ENCODE measurements at places on chromosomes 13 and 19.

- no peak for DNase-seq
Observed at GRCh38 chr13:63629591-63629990, 2213.9 kb upstream of the PCDH20 start.

- no peak for DNase-seq
Observed at GRCh38 chr19:18788529-18789421, 2.3 kb downstream of the COMP start.

DNA sequence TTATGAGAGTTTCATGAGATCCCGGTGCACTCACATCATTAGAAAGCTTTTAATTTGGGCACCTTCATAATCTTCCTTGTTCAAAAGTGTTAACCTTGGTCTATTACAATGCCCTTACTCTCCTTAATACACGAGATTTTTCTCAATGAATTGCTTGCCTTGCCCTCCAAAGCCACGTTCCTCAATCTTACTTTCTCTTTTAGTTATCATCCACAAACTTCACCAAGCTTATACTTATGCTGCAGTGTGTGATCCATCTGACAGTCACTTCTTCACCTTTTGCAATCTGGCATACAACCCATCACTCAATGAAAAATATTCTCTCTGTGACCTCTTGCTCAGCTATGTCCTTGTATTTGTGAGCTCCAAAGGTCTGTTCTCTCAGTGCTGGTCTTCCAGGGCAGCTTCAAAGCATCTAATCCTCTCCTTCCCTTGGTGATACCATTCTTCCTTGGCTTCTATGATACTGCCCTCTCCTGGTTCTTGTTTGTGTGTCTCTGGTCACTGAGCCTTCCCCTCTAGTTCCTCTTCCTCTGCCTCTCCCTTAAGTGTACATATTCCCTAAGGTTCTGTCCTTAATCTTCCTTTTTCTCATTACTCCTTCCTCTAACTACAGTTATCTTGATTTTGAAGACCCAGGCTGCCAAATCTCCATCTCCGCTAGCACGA, 202.2 kb upstream of the STARD13 start:
- DNase-seq: no peak

DNA sequence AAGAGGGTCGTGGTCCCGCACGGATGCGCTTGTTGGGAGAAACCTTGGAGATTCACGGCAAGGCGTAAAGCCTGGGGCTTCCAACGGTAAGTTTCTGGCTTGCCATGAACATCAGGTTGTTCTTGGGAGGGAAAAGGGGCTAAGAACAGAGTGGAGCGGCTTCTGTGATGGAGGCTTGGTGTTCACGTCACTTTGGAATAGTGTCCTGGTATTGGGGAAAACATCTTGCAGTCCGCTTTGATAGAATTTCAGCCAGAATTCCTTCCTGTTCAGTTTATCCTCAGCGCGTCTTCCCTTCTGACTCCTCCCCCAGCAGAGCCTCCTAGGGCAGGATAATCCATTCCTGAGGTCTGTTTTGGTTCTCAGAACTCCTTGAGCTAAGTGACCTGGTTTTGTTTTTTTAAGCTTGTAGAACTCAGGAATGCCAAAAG, 2.0 kb downstream of the KCTD15 start:
- DNase-seq: no peak

GRCh38 chr13:42229287-42229686, 42.7 kb upstream of the AKAP11 start:
- no peak for DNase-seq

- no peak for DNase-seq
Observed at GRCh38 chr19:56707821-56708220, 36.3 kb upstream of the ZNF835 start.

- no peak for DNase-seq
Observed at GRCh38 chr19:7746903-7747884, at the start of gene CD209. TSS of gene CD209 (minus strand) at chr19:7747534. CDS start at chr19:7747511, 23 bp downstream.

- DNase-seq: no peak
Observed at GRCh38 chr13:110957931-110958330, 43.1 kb upstream of the ANKRD10 start.

- peak; percentile 52 for DNase-seq
Observed at GRCh38 chr13:63625869-63626268, 2210.2 kb upstream of the PCDH20 start.

- DNase-seq: peak; percentile 40
Observed at GRCh38 chr13:112983428-112984196, 14.6 kb downstream of the MCF2L start.

GRCh38 chr13:97934590-97934989, 18.9 kb upstream of the IPO5 start:
- DNase-seq: no peak

- peak; percentile 82 for DNase-seq
Observed at GRCh38 chr19:1942078-1942933, 1.3 kb downstream of the CSNK1G2 start.

- DNase-seq: no peak
Observed at GRCh38 chr13:114002771-114003321, 29.0 kb upstream of the C13orf46 start.

DNA sequence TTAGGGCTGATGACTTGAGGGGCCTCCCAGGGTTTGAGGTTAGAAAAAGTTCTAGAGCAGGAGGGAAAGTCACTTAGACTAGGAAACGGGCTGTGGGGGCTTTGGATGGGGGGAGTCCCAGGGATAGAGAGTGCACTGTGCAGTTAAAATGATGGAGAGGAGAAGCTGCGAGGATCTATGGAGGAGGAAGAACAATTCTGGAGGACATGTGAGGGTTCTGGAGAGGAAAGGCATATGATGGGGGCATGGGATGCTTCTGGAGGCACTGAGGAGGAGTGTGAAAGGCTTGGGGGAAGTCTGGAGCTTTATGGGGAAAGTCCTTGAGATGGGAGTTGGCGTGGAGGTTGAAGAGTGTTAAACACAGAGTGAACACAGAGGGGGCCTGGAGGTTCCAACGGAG, 2.2 kb downstream of the KCNC3 start:
- no peak for DNase-seq

DNA sequence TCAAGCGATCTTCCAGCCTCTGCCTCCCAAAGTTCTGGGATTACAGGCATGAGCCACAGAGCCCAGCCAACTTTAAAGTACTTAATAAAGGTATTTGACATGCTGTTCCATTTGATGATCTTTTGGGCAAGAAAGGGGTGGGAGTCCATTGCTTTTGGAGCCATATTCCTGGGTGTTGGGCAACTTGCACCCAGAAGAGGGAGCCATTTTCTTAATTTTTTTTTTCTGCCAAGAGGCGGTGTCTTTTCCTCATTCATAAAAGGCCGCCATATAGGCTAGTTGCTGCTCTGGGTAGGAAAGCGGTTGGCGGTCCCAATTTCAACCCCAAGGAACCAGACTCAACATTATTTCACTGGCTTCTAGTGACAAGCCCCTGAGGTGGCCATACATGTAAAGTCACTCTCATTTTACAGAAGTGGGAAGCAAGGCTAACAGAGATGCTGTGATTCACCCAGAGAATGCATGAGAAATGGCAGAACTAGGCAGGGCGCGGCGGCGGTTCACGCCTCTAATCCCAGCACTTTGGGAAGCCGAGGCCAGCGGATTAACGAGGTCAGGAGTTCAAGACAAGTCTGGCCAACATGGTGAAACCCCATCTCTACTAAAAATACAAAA, 139.6 kb downstream of the CACNA1A start:
- DNase-seq: no peak

DNA sequence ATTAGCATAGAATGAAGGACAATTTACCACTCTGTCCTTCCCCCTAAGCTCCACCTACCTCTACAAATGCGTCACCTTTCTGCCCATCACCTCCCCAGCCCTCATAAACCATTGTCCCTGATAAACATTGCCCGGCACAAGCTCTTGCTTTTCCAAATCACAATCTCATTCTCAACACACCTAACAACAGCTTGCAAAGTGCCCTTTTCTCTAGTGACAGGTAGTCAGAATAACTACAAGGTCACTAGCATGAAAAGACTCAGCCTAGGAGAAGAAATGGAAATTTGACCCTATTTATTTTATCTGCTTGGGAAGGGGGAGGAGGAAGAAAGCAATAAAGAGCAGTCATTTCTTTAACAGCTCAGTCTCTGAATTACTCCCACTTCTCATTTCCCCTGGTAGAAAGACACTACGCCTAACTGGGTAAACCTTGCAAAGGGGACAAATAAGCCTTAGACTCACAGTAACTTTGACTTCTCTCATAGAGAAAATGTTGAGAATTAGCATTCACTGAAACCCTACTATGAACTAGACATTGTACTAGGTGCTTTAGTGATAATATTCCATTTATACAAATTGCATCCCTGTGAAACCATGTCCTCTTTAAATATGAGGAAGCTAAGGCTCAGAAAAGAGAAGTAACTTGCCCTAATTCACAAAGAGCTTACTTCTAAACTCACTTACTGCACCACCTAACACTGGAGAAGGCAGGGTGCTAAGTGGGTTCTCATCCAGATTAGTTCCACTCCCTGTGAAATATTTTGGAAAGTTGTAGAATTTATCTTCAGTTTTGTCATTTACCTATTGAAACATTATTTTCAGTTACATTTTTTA, 116.2 kb upstream of the FNDC3A start:
- no peak for DNase-seq

DNA sequence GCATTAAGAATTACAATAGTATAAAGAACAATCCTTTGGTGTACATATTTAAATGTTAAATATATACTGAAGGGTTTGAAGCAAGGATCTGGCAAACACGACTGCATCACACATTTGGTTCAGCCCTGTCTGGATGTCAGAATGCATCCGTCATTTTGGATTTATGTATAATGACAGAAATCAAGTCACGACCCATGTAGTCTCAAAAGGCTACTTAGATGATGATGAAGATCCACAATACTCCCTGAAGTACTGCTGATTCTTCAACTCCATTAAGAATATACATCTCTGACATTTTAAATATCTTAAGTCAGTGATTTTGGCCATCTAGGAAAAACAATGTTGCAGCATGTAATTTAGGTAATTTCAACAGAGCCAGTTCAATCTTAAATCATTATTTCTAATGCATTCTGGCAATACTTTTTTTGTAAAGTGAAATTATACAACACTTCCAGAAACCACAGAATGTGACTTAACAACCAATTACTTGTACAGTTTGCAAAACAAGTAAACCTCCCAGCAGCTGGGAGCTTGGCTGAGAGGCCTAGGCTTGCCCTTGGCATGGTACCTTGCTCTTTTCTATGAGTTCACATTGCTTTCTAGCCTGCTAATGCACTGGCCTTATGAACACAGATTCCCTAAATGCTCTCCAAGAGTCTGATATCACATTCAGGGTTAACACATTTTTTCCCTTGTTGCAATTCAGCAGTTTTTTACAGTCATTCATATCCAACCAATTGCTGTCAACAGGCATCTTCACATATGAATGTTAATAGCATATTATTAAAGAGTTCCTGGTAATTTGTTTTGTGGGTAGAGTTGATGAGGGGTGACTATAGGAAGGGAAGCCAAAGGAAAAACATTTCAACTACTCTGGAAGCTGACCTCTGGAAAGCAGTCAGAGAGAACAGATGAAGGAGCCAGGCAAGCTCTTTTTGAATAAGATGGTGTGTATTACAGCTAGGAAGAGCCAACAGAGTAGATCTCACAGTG, 175.2 kb downstream of the ENOX1 start:
- no peak for DNase-seq

DNA sequence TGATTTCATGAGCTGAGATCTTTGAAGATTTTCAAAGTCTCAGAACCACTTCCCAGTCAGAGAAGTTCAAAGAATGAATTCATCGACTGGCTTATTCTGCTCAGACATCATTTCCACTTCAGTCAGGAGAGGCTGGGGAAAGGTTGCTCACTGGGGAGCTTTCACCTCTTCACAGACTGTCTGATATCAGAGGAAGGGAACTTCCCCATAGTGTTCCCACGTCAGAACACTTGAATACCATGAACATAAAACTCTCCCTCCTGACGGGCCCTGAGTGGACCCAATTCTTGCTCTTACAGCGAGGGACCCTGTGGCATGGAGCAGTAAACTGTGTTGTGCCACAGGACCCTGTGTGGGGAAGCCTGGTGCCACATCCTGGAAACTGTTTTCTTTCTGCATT, 492.6 kb downstream of the COG6 start:
- no peak for DNase-seq

- DNase-seq: no peak
Observed at GRCh38 chr13:44078806-44079376, 199.2 kb downstream of the LACC1 start.

GRCh38 chr19:3899531-3900294, 19.2 kb downstream of the ATCAY start:
- DNase-seq: no peak

DNA sequence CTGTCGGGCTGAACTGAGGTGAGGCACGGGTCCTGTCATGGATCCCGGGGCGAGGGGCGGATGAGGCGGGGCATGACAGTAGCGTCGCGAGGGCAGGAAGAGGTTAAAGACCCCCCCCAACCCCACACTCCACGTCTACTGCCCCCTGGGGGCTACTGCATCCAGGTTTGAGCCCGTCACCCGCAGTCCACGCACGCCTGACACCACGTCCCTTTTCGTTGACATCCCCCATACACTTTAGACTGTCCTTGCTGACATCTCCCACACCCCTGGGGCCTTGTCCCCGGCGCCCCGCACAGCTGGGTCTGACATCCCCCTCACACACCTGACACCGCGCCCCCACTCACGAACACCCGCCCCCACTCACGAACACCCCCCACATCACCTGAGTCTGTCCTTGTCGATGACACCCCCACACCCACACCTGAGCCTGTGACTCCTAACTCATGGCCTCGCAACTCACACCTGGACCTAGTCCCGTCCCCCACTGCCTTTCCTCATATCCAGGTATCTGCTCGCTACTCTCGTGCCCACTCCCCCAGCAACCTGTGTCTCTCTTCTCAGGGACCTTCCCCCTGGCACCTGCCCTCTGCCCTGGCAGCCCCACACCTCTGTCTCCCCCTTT, 416 bp downstream of the SLC25A42 start:
- DNase-seq: no peak

DNA sequence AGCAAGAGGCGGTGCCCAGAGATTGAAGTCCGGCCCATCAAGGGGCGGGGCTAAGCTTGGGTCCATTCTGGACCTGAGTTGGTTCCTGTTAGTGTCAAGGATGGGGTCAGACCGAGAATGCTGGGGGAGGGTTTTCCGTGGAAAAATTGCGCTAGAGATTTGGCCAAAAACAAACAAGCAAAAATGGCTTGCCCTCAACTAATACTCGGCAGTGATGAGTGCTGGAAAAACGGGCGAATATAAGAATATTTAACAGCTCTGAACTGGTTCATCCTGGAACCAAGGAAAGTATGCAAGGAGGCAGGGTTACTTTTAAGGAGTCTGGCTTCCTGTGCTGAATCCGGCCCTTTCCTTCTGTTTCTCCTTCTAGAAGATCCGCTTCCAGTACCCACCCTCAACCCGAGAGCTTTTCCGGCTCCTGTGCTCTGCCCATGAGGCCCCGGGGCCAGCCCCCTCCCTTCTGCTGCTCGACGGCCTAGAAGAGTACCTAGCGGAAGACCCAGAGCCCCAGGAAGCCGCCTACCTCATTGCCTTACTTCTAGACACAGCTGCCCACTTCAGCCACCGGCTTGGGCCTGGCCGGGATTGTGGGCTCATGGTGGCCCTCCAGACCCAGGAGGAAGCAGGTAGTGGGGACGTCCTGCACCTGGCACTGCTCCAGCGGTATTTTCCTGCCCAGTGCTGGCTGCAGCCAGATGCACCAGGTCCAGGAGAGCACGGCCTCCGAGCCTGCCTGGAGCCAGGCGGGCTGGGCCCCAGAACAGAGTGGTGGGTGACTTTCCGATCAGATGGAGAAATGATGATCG, 880 bp downstream of the SWSAP1 start:
- DNase-seq: peak; percentile 69

GRCh38 chr13:59951011-59951410, 212.7 kb downstream of the DIAPH3 start:
- no peak for DNase-seq

Data from BE2C (cell line).